ENCODE measurements at places on chromosomes 16 and 17.

DNA sequence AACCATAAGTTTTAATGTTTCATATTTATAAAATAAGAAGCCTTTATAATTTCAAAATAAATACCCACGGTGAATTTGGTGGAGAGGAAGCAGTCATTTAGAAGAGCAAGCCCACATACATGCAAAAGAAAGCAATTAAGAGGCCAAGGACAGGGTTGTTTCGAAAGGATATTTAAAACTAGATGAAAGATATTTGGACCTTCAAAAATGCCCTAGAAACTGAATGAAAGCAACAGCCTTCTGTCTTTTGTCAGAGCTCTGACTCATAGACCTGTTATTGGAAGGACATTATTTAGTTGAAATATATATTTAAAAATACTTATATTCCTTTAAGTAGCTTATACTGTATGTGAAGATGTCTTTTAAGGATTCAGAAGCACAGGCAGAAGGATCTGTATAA is 8.6 kb upstream of the METTL9 start:
- no peak for DNase-seq

GRCh38 chr17:75570772-75571171 is 16.8 kb upstream of the MYO15B start:
- DNase-seq, result no peak

DNA sequence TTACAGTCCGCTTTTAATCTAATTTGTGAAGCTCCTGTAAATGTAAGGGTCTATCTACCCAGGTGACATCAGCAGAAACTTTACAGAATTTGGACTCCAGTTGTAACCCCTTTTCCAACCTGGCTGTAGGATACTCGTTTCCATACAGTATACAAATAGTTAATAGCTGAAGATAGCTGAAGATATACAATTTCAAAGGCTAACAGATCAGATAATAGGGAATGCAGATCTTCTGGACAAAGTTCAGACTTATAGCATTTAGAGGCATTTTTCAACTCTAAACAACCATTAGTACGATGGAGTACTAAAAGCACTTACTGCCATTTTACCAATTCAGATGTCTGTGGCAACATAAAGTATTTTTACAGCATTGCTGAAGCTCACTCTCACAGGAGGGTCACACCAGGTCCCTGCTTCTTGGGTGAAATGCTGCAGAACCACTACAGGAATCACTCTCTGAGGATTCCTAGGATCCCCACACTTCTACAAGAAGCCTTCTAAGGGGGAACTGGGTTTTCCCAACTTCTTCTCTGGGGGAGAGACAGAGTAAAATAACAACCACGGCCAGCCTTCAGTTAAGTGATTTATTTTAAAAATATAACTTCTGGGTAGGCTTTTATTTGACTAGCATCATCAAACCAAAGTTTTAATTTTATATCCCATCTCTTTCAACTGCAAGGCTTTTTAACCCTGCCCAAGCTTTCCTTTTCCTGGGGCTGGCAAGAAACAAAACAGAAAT is 2.9 kb downstream of the VEZF1 start:
- DNase-seq, result no peak

DNA sequence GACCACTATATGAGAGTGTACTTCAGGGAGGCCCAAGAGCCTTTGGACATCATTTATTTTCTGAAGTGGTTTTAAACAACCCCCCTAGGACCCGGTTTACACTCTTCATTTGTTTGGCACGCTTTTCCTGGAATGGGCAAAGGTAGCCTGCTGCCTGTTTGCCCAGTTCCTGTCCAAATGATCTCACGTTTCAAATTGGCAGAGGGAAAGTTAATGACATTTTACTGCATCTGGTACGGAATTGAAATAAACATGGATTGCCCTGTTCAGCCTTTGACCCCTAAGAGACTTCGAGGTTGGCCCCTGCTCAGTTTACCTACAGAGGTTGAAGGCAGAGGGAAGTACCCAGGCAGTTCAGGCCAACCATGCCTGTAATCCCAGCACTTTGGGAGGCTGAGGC is 5.8 kb upstream of the RPRML start:
- no peak for DNase-seq

DNA sequence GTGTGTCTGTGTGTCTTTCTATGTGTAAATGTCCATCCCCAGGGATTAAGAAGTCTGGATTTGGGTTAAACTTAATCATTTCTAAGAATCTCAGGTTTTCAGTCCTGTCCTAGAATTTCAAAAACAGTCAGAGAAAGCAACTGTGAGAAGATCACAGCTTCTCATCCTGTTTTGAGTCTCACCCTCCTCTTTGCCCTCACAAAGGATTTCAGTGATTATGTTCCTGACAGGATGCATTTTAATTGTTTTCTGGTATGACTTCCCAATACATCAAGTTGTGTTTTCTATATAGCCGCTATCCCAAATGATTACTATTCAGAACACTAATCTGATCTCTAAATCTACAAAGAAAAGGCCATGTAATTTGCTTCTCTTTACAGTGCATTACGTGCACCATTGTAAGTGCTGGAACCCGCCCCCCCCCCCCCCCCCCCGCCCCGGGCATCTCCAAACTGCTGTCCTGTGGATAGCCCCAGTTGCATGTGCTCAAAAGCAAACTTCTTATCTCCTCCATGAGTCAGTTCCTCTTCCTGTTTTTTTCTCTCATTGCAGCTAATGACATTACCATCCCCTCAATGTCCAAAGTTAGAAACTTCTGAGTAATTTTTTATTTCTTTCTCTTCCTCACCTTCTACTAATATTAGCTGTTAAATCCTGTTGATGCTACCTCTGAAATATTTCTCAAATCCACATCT is 73.9 kb downstream of the CDH13 start:
- DNase-seq, result no peak

- DNase-seq, result no peak
These were observed 1.3 kb downstream of the CMTR2 start for GRCh38 chr16:71287911-71288310.

- no peak for DNase-seq
These were observed 22.1 kb upstream of the CRHR1 start for GRCh38 chr17:45761957-45762565.

DNA sequence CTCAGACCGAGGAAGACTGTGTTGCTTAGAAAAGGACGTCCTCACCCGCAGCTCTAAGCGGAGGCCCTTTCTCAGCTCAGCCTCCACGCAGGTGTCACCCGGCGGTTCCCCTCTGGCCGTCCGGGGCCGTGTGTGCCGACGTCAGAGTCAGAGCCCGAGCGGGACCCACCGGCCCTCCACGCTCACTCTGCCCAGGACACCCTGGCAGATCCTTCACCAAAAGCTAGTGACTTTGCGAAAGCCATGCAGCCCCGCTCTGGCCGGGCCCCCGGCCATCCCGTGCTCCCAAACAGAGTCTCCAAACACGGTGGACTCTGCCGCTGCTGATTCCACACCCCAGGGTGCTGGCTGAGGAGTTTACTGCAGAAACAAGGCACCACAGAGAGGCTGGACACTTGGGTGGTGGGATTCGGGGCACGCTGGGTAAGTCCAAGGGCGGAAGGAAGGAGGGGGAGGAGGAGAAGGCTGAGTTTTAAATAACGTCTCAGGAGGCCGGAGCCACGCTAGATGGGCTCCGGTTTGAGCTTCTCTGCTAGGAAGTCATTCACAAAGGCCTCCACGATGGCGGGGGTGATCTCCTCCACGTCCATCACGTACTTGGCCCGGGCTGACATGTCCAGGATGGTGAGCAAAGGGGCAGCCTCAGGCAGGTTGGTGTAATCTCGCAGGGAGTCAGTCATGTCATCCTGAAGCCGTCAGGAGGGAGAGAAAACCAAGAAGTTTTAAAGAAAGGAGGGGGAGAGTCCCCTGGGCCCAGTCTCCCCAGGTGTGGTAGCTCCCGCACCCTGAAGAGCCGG is 18.5 kb downstream of the MRM3 start:
- DNase-seq, result no peak

- no peak for DNase-seq
These were observed 120.5 kb downstream of the ZFHX3 start for GRCh38 chr16:72927199-72928089.

DNA sequence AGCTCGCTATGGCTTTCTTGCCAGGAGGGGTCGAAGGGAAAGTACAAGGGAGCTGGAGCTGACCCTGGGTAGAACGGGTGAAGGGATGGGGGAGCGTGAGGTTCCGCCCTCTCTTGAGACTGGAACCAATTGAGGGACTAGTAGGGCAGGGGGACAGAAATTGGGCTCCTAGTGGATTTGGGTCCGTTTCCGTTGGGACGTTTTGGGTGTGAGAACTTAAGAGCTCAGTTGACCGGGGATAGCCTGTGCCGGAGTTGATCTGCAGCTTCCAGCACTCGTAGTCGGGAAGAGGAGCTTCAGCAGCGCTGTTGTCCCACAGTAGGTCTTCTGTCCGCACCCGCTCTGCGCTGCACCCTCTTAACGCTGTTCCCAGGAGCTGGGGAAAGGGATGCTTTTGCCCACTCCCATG is 481 bp downstream of the CNTROB start:
- peak; percentile 57 for DNase-seq

GRCh38 chr17:40614431-40615067 is 33.1 kb downstream of the SMARCE1 start:
- DNase-seq, result no peak

DNA sequence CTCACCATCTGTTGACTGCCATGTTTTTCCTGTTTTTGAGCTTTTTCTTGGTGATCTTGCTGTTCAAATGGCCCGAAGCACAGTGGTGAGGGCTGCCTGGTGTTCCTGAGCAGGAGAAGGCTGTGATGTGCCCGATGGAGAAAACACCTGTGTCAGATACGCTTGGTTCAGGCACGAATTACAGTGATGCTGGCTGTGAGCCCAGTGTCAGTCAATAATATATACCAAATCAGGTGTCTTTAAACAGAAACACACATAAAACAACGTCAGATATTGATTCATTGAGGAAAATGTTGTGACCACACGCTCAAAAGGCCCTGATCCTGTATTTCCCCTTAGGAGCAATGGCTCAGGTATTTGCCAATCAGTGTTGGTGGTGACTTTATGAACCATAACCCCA is 111.7 kb downstream of the SDR42E1 start:
- no peak for DNase-seq

- DNase-seq, result peak; percentile 60
These were observed 320 bp downstream of the SPAG9 start for GRCh38 chr17:51120357-51120738.

- DNase-seq, result no peak
These were observed 70.0 kb upstream of the HS3ST3A1 start for GRCh38 chr17:13671771-13672170.

GRCh38 chr16:49592546-49593423 is 219.2 kb downstream of the C16orf78 start:
- DNase-seq, result peak; percentile 75

GRCh38 chr17:76385892-76386786 is 1.7 kb downstream of the SPHK1 start:
- DNase-seq, result peak; percentile 92

GRCh38 chr17:50684612-50685333 is 22.9 kb downstream of the ANKRD40 start:
- peak; percentile 73 for DNase-seq

GRCh38 chr17:79948945-79949655 is 86.6 kb downstream of the TBC1D16 start:
- no peak for DNase-seq

GRCh38 chr17:76709077-76709950 is 1.5 kb downstream of the MXRA7 start:
- peak; percentile 43 for DNase-seq

GRCh38 chr17:32345951-32346600 is 3.9 kb upstream of the ZNF207 start:
- DNase-seq, result no peak

DNA sequence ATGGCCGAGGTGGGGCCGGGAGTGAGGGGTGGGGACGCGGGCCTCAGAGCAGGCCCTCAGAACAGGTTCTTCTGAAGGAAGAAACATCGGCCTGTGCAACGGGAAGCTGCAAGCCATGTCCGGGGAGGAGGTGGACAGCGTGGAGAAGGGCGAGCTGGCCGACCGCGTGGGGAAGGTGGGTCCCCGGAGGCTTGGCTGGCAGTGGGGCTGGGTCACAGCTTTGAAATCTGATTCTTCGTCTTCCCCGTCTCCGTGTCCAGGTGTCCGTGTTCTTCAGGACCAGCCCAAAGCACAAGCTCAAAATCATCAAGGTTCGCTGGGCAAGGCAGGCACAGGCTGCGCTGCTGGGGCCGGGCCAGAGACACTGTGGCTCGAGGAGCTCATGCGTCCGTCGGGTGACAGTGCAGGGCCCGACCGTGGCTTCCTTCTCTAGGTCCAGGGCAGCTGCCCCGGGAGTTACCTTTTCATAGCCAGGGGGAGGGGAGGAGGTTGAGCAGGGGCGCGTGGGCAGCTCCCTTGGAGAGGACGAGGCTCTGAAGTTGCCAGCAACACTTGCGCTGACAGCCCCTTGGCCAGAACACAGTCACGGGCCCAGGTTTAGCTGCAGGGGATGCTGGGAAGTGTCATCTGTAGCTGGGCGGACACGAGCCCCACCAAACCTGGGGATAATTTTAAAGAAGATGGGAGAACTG is 51.3 kb downstream of the MEAK7 start:
- no peak for DNase-seq

- DNase-seq, result no peak
These were observed 8.3 kb downstream of the BAIAP3 start for GRCh38 chr16:1341495-1342420.

GRCh38 chr16:3066440-3066748 is 954 bp downstream of the IL32 start:
- no peak for DNase-seq

GRCh38 chr17:10276436-10276835 is 78.0 kb upstream of the GAS7 start:
- DNase-seq, result no peak

GRCh38 chr16:23927796-23928195 is 92.0 kb downstream of the PRKCB start:
- DNase-seq, result no peak

DNA sequence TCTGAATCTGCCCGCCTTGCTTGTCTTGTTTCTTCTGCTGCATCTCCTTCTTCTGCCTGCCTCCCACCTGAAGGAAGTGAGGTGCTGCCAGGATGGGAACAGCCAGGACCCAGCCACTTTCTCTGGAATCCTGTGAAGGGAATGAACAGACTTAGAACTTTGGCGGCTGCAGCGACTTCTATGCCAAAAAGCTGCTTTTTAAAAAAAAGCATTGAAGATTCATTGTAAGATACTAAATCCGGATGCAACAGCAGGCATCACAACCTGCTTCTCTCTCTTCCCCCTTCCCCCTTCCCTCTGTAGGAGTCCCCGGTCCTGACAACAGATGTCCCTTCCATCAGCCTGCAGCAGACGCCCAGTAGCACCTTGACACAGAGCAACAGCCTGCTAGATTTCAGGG is 176.3 kb downstream of the HS3ST4 start:
- no peak for DNase-seq

GRCh38 chr17:19010729-19011505 is 6.4 kb upstream of the FAM83G start:
- DNase-seq, result no peak

DNA sequence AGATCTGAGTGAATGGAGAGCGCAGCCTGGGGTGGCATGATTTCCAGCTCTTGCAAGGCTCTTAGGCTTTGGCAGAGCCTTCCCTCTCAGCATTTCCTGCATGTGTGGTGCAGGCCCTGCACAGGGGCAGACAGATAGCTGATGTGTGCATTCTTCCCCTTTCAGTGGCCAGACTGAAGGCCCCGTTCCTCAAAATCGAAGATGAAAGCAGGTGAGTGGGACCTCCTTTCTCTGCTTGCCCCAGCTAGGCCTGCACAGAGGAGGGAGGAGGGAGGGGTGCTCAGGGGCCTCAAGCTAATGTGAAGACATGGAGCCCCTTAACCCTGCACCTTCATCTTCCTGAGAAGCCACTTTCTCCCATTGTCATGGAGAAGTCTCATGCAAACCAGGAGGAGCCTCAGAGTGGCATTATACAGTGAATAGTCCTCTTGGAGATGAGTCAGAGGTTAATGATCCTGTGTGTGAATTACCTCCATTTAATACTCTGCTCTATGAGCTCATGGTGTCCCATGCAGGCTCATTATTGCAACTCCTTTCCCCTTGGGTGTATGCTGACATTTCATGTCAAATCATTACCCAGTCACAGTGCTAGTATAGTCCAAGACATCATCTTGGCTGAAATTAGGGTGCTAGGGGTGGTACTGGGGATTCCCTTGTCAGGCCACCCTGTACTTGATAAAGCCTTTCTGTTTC is 20.4 kb upstream of the ADAM11 start:
- no peak for DNase-seq

Data from iPS-NIHi11 (cell line).